ENCODE measurements at places on chromosomes 3 and 15. TPM values are rescaled to one million over a fixed set of nuclear protein-coding genes. Genes with fewer than 3 reads are reported as not detected.

Gene ILDR1
- 4.4 TPM for total RNA-seq

Gene SLC28A1
- not detected for total RNA-seq

Gene RTP2
- not detected for total RNA-seq

Gene ULK3
- 93.0 TPM for total RNA-seq

Gene SCAMP2
- total RNA-seq = 145 TPM

Gene TTLL13
- 0.39 TPM for total RNA-seq

Gene KCTD6
- total RNA-seq = 5.2 TPM

Gene BOC
- 4.8 TPM for total RNA-seq

Gene CHST2
- 12.8 TPM for total RNA-seq

Gene ZNF80
- total RNA-seq = 0.09 TPM

Gene FGD5
- 52.4 TPM for total RNA-seq

GRCh38 chr15:29270169-29270955 lies 740 bp upstream of the NSMCE3 start:
- no peak for DNase-seq

- no peak for DNase-seq
These were observed 10.2 kb downstream of the GLCE start for GRCh38 chr15:69170597-69170996.

DNA sequence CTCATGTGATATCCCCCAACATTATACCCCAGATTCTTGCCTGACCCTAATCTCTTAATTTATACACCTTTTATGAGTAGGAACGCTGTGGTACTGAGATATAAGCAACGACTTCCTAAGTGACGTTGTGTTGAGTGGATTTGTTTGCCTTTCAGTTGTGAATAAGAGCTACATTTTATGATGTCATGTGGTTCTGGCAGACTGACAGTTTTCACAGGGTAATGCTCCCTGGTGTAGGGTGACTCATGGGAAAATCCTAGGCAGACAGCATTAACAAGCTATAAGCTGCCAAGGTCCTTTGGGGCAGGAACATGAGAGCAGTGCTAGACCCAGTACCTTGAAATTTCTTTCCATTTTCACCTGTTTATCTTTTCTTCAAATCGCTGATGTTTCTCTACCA lies 11.2 kb downstream of the C3orf52 start:
- no peak for DNase-seq

GRCh38 chr15:66724732-66725463 lies 22.9 kb downstream of the SMAD6 start:
- no peak for DNase-seq

- no peak for DNase-seq
These were observed 10.6 kb downstream of the IL17RB start for GRCh38 chr3:53856964-53857363.

GRCh38 chr3:81393251-81393650 lies 368.2 kb downstream of the GBE1 start:
- no peak for DNase-seq

GRCh38 chr3:110736332-110736731 lies 335.3 kb upstream of the NECTIN3 start:
- DNase-seq = no peak

- no peak for DNase-seq
These were observed 287.5 kb downstream of the ULK4 start for GRCh38 chr3:41674449-41674848.

DNA sequence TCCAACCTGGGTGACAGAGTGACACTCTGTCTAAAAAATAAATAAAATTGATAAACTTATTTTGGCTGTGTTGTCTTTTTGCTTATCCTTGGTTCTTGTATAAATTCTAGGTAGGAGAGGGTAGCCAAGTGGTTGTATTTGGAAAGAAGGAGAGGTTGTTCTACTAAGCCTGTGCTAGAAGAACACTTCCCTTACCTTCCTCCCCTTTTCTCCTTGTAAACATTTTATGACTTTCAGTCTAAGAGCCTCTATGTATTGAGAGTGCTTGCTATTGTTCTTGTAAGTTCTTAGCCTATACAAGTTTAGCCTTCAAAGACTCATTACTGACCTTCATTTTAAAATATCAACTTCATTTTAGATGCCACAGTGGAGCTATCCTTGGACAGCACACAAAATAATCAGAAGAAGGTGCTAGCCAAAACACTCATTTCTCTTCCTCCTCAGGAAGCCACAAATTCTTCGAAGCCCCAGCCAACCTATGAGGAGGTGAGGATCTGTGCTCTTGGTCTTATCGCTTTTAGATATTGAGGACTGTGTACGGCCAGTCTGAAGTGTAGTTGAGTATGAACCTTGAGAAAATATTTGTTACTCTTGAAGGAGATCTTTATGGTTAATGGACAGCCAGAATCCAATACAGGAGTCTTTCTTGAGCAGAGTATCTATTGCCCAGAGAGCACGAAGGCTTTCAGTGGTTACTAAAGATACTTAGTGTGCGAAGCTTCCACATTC lies 22.1 kb downstream of the SNX1 start:
- DNase-seq = no peak

GRCh38 chr3:10984371-10984896 lies 8.1 kb upstream of the SLC6A1 start:
- DNase-seq = no peak

GRCh38 chr3:39213613-39214012 lies 21.2 kb upstream of the XIRP1 start:
- no peak for DNase-seq

DNA sequence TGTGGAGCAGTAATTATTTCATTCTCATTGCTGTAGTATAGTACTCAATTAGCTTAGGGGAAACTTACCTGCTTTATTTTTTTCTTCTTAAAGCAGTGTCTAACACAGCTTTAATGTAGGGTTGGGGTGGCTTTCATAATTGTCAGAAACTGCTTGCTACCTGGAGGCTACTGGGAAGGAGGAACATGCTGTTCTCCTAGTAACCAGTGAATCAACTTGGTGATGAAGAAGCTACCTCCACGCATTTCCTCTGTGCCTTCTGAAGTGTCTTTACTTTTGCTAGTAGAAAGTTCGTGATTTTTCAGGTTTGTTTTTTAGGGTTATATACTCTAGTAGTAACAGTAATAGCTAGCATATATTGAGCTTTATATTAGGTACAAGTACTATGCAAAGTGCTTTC lies 11.5 kb downstream of the FEM1B start:
- DNase-seq = no peak

GRCh38 chr3:32399030-32399620 lies 7.5 kb downstream of the CMTM7 start:
- DNase-seq = no peak

GRCh38 chr3:100811779-100812507 lies 102.6 kb downstream of the TFG start:
- no peak for DNase-seq

GRCh38 chr3:181933052-181933618 lies 221.4 kb downstream of the SOX2 start:
- DNase-seq = no peak

DNA sequence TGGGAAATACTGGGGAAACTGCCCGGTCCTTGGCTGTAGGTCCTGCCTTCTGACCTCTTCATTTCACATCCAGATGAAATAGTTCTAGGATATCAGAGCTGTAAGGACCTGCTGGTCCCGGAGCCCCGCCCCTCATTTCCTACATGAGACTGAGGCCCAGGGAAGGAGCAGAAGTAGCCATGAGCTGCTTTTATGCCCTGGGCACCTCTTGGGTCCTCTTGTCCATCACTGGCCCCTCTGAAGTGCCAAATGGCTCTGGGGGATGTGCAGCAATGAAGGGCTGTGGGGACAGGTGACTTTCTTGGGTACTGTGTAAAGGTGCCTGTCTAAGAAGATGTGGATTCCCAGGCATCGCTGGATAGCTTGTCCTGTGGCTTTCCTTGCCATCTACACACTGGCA lies 40.3 kb upstream of the ESYT3 start:
- DNase-seq = no peak

DNA sequence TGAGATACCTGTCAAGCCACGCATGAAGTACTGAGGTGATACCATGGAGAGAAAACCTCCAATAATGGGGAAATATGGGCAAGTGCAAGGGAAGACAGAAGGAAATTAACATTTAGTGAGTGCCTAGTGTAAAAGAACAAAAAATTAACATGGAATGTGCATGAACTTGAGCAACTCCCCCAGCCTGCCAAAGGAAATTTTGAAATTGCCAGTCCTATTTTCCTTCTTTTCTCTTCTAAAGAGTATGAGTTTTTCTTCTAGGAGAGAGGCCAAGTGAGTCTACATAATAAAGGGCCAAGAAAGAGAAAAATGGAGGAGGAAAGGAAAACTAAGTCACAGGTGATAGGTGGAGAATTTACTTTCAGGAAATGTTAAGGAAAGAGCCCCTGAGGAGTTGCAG lies 602.4 kb upstream of the MDFIC2 start:
- no peak for DNase-seq
